ENCODE measurements at places on chromosomes 16 and 17.
A peak's percentile ranks its signal among the peaks of the same experiment; 100 is the strongest.

DNA sequence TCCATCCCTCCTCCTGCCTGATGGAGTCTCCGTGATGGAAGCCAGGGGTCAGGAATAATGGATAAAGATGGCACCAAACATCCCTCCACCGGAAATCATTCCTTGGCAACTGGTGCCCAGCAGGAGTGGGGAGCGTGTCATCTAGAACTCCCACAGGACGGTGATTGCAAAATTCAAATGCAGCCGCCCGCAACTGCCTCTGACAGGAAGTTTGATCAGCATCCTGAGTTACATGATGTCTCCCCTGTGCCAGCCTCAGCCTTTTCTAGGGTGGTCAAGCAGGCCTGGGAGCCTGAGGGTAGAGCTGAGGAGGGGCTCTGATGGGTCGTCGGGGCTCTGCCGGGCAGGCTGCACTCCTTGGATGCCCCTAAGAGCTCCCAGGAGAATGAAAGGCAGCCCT lies 52.8 kb downstream of the GSG1L start:
- DNase-seq, result no peak

GRCh38 chr17:70239391-70239826 lies 70.1 kb downstream of the KCNJ2 start:
- DNase-seq, result no peak

GRCh38 chr16:84927621-84928591 lies 83.4 kb downstream of the ZDHHC7 start:
- no peak for DNase-seq

GRCh38 chr16:51150888-51151320 lies at the start of gene SALL1:
Gene SALL1, minus strand, starts transcription at chr16:51151270. Its CDS starts 29 bp downstream, at chr16:51151241.
- no peak for DNase-seq

GRCh38 chr17:18968945-18969887 lies 17.3 kb downstream of the SLC5A10 start:
- DNase-seq, result no peak

- DNase-seq, result peak; percentile 30
These were observed 161.1 kb upstream of the CACNG5 start for GRCh38 chr17:66673668-66674276.

GRCh38 chr16:86074651-86075487 lies 175.9 kb downstream of the IRF8 start:
- DNase-seq, result no peak

DNA sequence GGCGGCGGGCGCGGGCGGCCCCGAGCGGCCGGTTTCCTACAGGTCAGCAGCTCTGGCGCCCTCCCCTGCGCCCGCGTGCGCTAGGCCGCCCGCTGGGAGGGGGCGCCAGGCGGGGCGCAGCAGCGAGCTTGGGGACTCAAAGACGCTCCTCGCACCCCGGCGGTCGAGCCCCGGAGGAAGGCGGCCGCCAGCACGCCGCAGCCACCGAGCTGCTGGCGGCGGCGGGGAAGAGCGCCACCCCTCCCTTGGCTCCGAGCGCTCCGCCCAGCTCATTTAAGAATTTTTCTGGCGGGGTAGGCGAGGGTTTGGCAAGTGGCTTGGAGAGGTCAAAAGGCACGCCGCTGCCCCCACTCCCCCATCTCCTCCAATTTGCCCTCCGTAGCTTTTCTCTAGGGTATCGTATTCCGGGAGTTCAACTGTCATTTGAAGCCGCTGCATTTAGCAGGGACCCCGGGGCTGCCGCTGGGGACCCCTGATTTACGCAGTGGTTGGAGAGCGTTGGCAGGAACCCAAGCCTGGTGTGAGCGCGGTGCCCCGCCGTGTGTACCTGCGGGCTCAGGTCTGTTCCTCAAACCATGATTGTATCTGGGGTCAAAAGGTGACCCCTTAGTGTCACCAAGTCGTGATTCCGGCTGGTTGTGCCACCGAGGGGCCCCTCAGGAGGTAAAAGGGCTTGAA lies 59.5 kb upstream of the GSE1 start:
- DNase-seq, result peak; percentile 48

GRCh38 chr16:14278749-14279148 lies 207.6 kb downstream of the MRTFB start:
- DNase-seq, result no peak

- DNase-seq, result no peak
These were observed 15.3 kb downstream of the LASP1 start for GRCh38 chr17:38885044-38885727.

GRCh38 chr16:87531418-87531817 lies 38.6 kb upstream of the ZCCHC14 start:
- DNase-seq, result no peak
